ENCODE measurements at places on chromosomes 6 and 20. TPM values are rescaled to one million over a fixed set of nuclear protein-coding genes. Genes with fewer than 3 reads are reported as not detected.

Gene GGTLC1
- 0.43 TPM for total RNA-seq

Gene BPIFA1
- total RNA-seq: not detected

Gene LPA
- total RNA-seq: not detected

Gene ANKRD66
- total RNA-seq: not detected

- DNase-seq: peak; percentile 49
Measured at GRCh38 chr20:47099825-47100441, 205.3 kb downstream of the EYA2 start.

GRCh38 chr6:7546020-7546369 lies 4.5 kb downstream of the DSP start:
- DNase-seq: no peak

GRCh38 chr20:61569825-61570224 lies 317.8 kb downstream of the CDH4 start:
- no peak for DNase-seq

DNA sequence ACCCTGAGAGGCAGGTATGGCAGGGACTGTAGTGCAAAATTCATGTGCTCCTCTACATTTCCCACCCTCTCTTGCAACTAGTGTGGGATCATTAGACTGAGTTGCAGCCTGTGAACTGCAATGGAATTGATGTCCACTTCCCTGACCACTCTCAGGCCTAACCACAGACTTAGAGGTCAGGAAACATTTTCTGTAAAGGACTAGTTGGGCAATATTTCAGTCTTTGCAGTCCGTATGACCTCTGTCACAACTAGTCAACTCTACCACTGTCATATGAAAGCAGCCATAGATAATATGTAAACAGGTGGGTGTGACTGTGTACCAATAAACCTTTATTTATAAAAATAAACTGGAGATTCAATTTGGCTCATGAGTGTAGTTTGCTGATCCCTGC lies 134.4 kb upstream of the TOP1 start:
- DNase-seq: no peak

DNA sequence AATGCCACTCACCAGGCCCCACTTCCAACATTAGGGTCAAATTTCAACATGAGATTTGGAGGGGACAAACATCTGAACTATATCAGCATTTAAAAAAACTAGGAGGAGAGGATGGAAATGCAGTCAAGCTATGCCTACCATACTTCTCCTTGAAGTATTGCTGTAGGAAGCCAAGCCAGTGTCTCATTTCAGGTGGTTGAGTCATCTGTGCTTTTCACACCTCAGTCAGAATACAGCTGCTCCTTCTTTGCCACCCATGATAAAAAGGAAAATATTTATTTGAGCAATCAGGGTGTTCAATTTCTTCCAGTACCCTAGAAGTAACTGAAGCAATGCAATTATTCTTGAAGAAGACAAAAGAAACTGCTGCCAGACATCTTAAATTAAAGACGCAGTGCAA lies 47.0 kb upstream of the EEF1E1 start:
- no peak for DNase-seq

DNA sequence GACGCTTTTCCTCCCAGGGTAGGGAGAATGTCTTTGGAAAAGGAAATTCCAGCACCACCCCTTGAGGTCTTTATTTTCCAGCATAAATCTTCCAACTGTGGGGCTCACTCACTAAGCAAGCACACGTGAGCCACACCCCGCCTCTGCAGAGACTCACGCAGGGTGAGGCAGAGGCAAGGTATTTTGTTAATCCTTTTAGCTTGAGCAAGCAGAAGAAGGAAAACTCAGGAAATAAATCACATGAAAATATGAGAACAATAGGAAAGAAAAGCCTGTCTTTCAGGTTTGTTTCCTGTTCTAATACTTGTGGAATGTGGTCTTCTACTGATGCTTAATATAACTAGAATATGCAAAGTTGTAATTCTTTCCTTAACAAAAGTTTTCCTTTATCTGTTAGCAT lies 4.1 kb upstream of the PHACTR2 start:
- peak; percentile 77 for DNase-seq

DNA sequence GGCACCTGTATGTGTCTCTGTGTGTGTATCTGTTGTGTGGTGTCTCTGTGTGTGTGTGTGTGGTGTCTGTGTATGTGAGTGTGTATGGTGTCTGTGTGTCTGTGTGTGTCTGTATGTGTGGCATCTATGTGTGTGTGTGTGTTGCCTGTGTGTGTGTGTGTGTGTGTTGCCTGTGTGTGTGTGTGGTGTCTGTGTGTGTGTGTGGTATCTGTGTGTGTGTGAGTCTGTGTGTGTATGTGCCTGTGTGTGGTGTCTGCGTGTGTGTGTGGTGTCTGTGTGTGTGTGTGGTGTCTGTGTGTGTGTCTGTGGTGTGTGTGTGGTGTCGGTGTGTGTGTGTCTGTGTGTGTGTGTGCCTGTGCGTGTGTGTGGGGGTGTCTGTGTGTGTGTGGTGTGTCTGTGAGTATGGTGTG lies 31.7 kb upstream of the VEGFA start:
- no peak for DNase-seq

- DNase-seq: peak; percentile 34
Measured at GRCh38 chr20:13788167-13788834, 3.5 kb downstream of the NDUFAF5 start.

- no peak for DNase-seq
Measured at GRCh38 chr6:1654054-1654453, 44.3 kb downstream of the FOXC1 start.

DNA sequence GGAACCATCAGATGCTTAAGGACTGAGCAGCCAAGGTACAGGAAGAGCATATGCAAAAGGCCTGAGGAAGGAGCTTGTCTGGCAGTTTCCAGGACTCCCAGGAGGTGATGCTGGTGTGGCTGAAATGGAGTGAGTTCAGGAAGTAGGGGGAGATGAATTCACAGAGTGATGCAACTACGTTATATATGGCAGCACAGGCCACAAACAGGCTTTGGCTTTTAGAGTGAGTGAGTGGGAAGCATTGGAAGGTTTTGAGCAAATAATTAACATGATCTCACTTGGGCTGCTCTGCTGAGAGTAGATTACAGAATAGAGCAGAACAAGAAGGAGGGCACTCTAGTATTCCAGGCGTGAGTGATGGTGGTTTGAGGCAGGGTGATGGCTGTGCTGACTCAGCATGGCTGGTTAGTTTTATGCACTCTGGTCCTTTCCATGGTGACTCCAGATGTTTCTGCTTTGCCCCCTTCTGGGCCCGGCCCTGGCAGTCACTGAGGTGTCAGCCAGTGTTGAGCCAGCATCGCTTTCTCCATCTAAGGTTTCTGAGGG lies 6.5 kb downstream of the BTN2A2 start:
- no peak for DNase-seq
